ENCODE measurements at places on chromosomes 12 and 14. TPM values are rescaled to one million over a fixed set of nuclear protein-coding genes. Genes with fewer than 3 reads are reported as not detected.

Gene RASSF9
- total RNA-seq: 0.04 TPM

Gene GLS2
- total RNA-seq: 17.0 TPM

Gene IFNG-AS1
- not detected for total RNA-seq

Gene KRT3
- not detected for total RNA-seq

Gene CLEC2A
- total RNA-seq: not detected

Gene ACSM4
- total RNA-seq: not detected

Gene INHBC
- not detected for total RNA-seq

Gene SMIM41
- total RNA-seq: not detected

Gene TMPRSS12
- not detected for total RNA-seq

Gene ACVR1B
- 15.6 TPM for total RNA-seq

Gene HAL
- 0.11 TPM for total RNA-seq

Gene NXPH4
- 2.1 TPM for total RNA-seq

Gene BMAL2
- total RNA-seq: 23.1 TPM

Gene GPR132
- total RNA-seq: 0.20 TPM

Gene STAC3
- total RNA-seq: 2.0 TPM

Gene POTEM
- total RNA-seq: not detected

Gene NANOG
- total RNA-seq: 211 TPM

Gene CFAP54
- total RNA-seq: 0.24 TPM

Gene SERPINA6
- total RNA-seq: not detected

Gene GALNT4
- 3.1 TPM for total RNA-seq

Gene TOMM20L
- total RNA-seq: not detected

Gene MSI1
- total RNA-seq: 93.2 TPM

Gene MAGOHB
- 64.5 TPM for total RNA-seq

Gene GPD1
- 0.70 TPM for total RNA-seq

Gene NRL
- total RNA-seq: 2.5 TPM

Gene TAS2R31
- total RNA-seq: 2.3 TPM

Gene AHNAK2
- 2.3 TPM for total RNA-seq

Gene MLXIP
- total RNA-seq: 28.6 TPM
